ENCODE measurements at places on chromosomes 4 and X.

GRCh38 chr4:34814266-34814665 is 1430.0 kb downstream of the ARAP2 start:
- DNase-seq = no peak

GRCh38 chr4:26533685-26534084 is 43.4 kb upstream of the CCKAR start:
- DNase-seq = no peak

GRCh38 chr4:125891597-125892258 is 577.0 kb downstream of the FAT4 start:
- DNase-seq = no peak

DNA sequence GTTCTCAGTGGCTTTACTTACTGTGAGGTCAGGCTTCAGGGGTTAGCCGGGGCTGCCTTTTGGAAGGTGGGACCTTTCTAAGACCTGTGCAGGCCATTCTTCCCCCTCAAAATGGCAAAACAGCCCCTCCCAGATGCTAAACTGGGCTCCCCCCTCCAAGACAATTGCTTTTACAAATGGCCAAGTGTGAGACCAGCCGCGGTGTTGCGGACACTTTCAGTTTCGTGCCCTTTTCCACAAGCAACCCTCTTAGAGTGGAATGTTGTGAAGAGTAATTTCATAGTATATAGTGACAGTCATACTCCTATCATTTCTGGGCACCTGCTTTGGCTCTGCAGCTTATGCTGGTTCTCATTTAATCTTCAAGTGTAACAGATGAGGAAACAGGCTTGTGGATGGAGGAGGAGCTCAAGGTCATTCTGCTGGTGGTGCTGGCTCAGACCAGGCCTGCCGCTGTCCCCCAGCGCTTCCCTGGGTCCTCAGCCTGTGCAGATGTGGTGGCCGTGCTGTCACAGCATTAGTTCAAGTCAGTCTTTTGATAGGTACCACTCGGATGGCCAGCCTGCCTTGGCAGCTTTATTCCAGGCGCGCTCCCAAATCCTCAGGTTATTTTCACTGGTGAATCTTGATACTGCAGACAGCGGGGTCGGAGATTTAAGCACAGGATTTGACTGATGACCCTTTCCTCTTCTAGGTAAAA is 55.0 kb upstream of the TADA2B start:
- no peak for DNase-seq

DNA sequence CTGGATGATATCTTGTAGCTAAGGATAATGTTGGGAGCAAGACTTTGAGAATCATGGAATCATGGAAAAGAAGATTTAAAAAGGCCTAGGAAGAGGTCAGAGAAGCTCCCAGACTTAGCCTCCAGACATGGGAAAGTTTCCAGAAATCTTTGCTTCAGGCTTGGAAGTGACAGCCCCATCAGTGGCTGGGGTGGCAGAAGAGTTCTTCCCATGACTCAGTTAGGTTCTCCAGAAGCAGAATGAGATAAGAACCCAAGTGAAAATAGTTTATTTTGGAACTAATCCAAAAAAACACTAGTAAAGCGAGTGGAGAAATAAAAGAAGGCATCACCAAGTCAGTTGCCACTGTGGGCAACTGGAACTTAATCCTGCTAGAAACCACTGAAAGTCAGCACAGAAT is 506.9 kb downstream of the MID1IP1 start:
- no peak for DNase-seq

- no peak for DNase-seq
These were observed 230.3 kb upstream of the BOD1L1 start for GRCh38 chr4:13857800-13858199.

GRCh38 chrX:68880846-68881552 is 52.2 kb downstream of the EFNB1 start:
- DNase-seq = no peak

GRCh38 chr4:168592676-168593075 is 95.8 kb downstream of the PALLD start:
- no peak for DNase-seq

- DNase-seq = no peak
These were observed 3.8 kb downstream of the ARHGAP10 start for GRCh38 chr4:147735413-147736301.

DNA sequence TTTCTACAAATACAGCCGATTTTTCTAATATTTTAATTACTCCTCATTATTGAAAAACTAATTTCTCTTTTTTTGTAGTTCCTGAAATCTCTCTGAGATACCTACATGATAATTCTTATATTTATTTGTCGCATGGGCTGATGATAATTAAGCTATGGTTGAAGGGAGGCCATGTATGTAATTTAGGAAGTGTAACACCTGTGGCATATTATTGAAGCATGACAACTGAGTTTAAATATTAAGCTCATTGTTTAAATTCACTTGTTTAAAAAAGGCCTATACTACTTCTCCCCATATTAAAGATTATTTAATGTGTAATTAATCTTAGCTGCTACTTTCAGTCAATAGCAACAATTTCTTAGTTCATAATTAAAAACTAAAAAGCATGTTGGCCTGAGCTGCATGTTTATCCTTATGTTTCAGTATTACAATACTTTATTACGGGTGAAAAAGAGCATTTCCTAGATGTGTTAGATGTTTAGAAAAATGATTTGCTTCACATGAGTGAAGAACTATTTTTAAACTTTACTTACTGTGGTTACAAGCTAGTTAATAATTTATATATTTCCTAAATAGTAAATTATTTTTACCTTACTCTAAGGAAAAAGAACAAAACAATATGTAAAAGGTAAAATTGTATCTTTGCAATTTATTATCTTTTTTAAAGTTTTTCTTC is 122.4 kb downstream of the RAP1GDS1 start:
- DNase-seq = no peak

DNA sequence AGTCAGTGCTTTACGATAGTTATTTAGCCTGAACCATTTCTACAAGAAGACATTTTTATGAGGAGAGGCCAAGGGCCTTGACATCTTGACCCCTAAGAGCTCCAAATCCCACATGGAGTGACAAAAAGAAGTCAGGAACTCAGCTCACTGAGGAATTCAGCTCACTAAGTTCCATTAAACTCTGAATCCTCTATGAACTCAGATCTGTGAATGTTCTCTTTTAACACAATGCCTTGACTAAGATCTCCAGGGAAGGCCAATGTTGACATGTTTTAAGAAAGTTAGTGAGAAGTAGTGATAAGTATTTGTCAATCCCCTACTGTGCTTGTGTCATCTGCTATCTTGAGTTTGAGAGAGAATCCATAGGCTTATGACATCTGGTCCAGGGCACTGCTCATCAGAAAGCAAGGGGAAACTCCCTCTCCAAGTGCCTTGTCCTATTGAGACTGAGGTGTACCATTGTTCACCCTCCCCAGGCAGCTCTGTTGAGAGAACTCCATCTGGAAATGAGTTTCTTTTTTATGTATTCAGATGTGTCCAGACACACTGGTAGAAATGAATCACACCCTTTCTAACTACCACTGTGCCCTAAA is 68.7 kb upstream of the PCDH19 start:
- DNase-seq = no peak

DNA sequence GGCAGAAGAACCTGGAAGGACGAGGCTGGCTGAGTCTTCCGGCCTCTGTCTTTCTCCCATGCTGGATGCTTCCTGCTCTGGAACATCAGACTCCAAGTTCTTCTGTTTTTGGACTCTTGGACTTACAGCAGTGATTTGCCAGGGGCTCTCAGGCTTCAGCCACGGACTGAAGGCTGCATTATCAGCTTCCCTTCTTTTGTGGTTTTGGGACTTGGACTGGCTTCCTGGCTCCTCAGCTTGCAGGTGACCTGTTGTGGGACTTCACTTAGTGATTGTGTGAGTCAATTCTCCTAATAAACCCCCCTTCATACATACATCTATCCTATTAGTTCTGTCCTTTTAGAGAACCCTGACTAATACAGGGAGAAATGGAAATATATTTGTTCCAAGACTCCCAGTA is 265.8 kb downstream of the PCDH18 start:
- no peak for DNase-seq

GRCh38 chr4:153919667-153920066 is 130.8 kb upstream of the SFRP2 start:
- no peak for DNase-seq

GRCh38 chr4:98838977-98839618 is 89.8 kb downstream of the EIF4E start:
- DNase-seq = no peak

- no peak for DNase-seq
These were observed 192.0 kb upstream of the ANK2 start for GRCh38 chr4:112857461-112857860.

DNA sequence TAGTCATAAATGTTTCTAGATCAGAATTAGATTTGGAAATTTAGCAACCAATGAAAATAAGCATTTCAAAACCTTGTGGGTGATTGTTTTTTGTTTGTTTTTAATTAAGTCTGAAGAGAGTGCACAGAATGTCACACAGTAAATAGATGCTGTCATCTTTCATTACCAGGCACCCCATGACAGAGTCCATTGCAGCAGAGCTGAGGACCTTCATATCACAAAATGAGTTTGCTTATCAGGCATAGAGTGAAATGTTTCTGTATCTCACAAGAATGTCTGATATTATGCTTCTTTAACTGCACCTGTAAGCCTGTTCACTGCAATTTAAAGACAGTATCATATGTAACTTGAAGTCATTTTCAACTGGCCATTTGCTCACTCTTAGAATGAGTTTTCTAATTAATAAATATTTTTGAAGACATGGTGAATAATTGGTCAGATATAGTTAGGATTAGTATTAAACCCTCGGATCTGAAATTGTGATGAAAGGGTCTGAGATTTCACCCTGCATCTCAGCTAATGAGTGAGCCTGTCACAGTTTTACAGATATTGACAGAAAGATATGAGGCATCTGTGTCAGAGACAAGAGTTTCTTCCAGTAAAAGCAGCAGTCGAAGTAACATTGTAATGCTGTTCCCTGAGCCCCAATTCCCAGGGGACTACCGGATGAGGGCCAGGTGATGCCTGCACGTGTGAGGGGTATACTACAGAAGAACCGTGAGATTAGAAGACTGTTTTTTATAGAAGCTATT is 416.4 kb downstream of the CCSER1 start:
- DNase-seq = no peak

DNA sequence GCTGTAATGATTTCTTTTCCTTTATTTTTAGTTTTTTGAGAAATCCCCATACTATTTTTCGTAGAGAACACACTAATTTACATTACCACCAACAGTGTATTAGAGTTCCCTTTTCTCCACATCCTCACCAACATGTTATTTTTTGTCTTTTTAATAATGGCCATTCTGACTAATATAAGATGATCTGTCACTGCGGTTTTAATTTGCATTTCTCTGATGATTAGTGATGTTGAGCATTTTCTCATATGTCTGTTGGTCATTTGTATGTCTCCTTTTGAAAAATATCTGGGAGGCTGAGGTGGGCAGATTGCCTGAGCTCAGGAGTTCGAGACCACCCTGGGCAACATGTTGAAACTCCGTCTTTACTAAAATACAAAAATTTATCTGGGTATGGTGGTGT is 30.2 kb downstream of the SPINK2 start:
- DNase-seq = no peak

DNA sequence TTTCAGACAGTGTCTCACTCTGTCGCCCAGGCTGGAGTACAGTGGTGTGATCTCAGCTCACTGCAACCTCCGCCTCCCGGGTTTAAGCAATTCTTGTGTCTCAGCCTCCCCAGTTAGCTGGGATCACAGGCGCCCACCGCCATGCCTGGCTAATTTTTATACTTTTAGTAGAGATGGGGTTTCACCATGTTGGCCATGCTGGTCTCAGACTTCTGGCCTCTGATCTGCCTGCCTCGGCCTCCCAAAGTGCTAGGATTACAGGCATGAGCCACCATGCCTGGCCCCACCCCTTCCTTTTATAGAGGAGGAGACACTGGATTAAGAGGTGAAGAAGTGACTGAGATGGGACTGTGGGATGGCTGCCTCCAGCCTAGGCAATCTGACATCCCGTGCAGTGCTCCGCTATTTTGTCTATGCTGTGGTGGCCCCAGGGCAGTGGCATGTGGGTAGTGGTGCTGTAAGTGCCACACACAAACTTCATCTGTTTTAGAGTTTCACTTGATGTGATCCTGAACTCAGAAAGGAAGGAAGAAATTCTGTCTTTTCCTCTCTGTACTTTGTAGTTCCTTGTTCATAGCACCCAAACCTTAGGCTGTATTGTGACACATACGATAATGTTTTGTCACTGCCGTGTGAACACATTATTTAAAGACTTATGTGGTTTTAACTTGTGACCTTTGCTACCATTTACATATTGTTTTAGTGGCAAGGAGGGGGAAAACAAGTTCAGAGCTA is 48.9 kb downstream of the FNIP2 start:
- no peak for DNase-seq

DNA sequence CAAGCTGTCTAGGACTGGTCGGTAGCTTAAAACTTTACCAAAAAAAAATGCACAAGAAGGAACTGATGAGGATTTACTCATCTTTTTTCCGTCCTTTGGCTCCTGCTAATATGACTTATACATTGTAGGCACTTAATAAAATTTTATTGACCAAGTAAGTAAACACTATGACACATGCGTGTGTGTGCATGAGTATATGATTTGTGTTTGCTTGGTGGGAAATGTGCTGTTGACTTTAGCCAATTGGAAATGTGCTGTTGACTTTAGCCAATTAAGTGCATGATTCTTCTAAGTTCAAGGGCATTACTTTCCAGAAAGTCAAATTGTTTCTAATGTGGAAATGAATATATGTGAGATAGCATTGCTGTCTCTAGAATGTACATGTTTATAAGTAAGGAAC is 78.3 kb downstream of the FIP1L1 start:
- DNase-seq = no peak

- no peak for DNase-seq
These were observed 99.4 kb upstream of the NDP start for GRCh38 chrX:44072631-44073030.

DNA sequence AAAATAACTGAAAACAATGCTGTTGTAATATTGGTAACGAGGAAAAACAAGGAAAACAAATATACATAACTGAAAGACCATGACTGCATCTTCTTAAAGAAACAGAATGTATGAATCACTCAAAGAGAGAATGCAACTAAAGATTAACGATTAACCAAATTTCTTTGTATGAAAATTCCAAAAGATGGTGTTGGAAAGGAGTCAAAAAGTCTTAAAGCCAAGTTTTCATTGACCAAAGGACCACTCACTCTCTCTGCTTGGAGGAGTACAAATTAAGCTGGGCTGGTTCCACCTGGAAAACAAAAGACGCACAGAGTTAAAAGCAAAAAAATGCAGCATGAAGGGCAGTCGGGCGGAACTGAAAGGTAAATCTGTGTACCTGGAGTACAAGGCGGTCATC is 1.8 kb downstream of the DCAF12L1 start:
- DNase-seq = no peak

- no peak for DNase-seq
These were observed 427 bp downstream of the NKX1-1 start for GRCh38 chr4:1405636-1406393.

GRCh38 chrX:134457708-134458107 is 2.3 kb upstream of the HPRT1 start:
- DNase-seq = no peak
